ENCODE measurements at places on chromosomes 4 and X.

- no peak for DNase-seq
These were observed 161.6 kb downstream of the CHIC2 start for GRCh38 chr4:53902786-53903185.

GRCh38 chrX:129600981-129601424 lies 53.8 kb downstream of the APLN start:
- peak; percentile 31 for DNase-seq

DNA sequence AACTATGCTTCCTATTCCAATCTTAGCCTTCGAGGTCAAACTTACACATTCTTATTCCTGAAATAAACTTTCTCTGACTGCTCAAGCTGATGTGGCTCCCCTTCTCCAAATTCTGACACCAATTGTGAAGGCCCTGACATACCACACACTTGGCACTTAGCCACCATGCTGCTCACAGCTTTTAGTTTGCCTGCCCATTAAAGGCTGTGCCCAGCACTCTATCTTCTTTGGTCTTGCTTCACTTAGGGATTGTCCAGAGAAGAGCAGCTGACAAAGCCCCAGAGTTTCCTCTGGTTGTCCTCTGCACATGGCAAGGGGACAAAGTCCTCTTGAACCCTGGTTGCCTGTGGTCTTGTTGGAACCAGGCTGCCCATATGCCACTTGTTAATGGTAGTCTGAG lies 126.1 kb downstream of the ARHGEF9 start:
- no peak for DNase-seq

DNA sequence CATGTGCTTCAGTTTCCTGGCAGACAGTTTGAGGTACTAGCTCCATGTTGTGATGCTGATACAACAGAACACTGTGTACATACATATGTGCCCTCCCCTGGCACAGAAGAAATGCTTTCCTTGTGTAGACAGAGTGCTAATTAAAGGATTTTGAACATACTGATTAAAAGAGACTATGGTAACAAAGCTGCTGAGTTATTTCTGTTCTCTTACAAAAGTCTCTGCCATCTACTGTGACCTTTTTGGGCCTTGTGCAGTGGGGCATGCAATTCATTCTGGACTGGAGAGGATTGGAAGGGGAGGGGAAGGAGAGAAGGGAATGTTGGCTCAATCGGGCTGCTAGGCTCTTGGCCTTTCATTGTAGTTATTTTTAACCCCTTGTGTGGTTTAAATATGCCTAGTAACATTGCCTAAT lies 6.0 kb downstream of the PDLIM5 start:
- DNase-seq = no peak

DNA sequence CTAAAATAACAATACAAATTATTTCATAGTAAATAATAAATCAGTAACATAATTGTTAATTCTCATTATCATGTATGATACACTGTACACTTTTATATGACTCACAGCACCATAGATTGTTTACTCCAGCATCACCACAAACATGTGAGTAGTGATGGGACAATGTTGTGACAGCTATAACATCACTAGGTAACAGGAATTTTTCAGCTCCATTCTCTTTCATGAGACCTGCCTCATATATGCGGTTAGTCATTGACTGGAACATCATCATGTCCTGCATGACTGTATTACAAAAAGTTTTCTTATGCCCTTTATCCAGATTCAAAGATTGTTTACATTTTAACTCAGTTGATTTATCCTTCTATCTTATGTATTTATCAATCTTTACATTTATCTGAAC lies 1530.0 kb downstream of the PCDH18 start:
- DNase-seq = no peak

DNA sequence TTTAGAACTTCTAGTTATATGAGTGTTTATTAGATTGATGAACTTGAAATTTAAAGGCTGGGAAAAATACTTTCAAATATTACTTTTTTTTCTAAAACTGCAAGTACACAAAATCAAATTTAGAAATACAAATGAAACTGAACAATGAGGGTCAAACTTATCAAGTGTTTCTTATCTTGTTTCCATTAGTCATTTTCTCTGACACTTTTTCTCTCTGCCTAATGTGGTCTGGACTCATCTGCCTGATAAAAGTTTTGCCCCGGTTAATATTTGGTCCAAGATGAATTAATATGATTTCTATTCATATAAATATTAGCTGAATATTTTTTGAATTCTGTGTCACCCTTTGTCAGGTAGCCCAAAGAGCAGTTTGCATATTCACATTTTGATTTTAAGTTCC lies 8.7 kb upstream of the HPGDS start:
- DNase-seq = no peak

DNA sequence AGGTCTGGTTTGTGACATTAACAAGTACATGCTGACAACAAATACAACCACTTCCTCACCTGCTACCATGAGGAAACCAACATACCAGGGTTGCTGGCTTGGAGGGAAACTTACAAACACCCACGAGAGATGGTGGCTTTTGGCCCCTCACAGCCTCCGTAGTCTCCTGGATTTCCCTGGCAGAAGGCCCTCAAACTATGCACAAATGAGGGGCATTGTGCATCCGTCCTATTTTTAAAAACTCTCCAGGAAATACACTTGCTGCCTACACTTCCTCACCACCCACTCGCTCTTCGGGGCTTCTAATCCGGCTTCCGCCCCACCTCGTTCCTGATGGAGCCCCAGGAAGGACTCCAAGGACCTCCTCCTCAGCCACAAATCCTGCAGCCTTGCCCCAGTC lies 355.0 kb upstream of the GATB start:
- no peak for DNase-seq

GRCh38 chr4:16139066-16139945 lies 55.5 kb upstream of the PROM1 start:
- no peak for DNase-seq

- DNase-seq = peak; percentile 39
These were observed 147.5 kb downstream of the TSPAN5 start for GRCh38 chr4:98510757-98511517.

DNA sequence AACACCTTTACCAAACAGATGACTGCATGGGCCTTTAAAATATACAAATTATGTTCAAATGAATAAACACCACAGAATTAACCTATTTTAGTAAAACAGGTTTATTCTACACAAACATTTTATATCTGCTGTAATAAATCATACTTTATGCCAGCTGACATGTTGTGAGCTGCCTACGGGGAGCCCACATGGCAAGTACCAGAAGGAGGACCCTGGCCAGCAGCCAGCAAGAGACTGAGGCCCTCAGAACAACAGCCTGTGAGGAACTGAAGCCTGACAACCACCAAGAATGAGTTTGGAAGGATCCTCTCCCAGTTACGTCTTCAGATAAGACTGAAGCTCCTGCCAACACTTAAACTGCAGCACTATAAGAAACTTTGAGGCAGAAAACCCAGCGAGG lies 377.0 kb downstream of the PDGFC start:
- no peak for DNase-seq

- no peak for DNase-seq
These were observed 109.3 kb upstream of the LRPAP1 start for GRCh38 chr4:3641501-3641900.

GRCh38 chr4:138242834-138243156 lies 646 bp upstream of the SLC7A11 start:
- no peak for DNase-seq

GRCh38 chrX:23505531-23506303 lies 161.6 kb upstream of the PRDX4 start:
- no peak for DNase-seq

- DNase-seq = peak; percentile 48
These were observed 158.0 kb downstream of the KCNIP4 start for GRCh38 chr4:21790438-21791029.

- no peak for DNase-seq
These were observed 53.6 kb upstream of the TLR3 start for GRCh38 chr4:186015212-186015817.

DNA sequence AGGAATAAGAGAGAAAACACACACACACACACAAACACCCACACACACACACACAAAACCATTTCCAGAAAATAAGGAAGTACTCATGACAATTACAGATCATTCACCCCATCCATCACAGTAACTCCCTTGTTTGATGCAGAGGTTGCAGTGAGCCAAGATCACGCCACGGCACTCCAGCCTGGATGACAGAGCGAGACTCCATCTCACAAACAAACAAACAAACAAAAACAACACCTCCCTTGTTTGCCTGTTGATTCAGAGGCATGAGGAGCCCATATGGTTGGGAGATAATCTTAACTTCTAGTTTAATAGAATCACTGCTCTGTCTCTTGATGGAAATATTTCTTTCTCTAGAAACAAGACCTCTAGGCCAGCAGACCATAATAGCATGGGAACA lies 2043.5 kb upstream of the AGA start:
- no peak for DNase-seq

GRCh38 chrX:7943600-7944245 lies 16.5 kb upstream of the PNPLA4 start:
- DNase-seq = no peak

DNA sequence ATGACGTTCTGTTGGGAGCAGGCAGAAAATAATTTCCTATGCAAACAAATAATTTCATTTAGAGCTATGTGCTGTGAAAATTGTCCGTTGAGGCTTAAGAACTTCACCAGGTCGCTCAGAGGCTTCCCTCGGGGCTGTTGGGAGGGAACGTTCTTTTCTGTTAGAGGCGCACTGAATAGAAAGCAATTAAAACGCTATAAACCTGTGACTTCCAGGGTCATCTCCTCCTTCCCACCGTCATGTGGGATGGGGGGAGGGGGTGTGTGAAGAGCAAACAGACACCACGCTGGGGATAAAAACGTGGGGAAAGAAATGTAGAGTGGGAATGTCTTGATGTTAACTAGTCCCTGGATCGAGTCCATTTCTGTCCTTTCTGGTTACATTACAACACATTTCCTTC lies 35.2 kb upstream of the ZNF518B start:
- no peak for DNase-seq

- DNase-seq = no peak
These were observed 6.3 kb upstream of the GPM6A start for GRCh38 chr4:175818406-175818805.

- DNase-seq = peak; percentile 9
These were observed 3.0 kb downstream of the BMP15 start for GRCh38 chrX:50913520-50913919.
